Hematopoietic multipotent progenitor cell treated with erythropoietin and hydrocortisone succinate and interleukin-3 and kit ligand, for 6 days (in vitro differentiated cells): ENCODE measurements at places on chromosomes 7 and 10.

- DNase-seq = no peak
Measured at GRCh38 chr10:101331956-101332355, 22.0 kb upstream of the BTRC start.

- DNase-seq = no peak
Measured at GRCh38 chr10:450463-450862, 239.0 kb downstream of the DIP2C start.

- no peak for DNase-seq
Measured at GRCh38 chr10:96548589-96548988, 34.9 kb upstream of the TLL2 start.

GRCh38 chr10:69449841-69450240 is 1.4 kb upstream of the TSPAN15 start:
- peak; percentile 80 for DNase-seq

DNA sequence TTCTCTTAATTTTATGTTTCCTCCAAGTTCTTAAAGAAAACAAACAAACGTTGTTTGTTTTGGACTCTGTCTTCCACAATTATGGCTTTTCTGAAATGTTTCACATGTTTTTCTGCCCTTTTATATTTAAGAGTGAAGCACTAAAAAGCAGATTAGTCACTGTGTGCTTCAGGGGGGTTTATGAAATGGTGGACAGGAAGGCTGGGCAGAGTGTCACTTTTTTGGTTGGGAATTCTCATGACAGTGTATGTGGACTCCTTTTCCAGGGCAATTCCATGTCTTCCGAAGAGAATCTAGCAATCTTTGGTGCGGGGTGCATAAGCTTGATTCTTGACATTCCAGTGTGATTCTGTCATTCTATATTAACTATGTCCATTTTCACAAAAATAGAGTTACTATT is 669.4 kb downstream of the PARD3 start:
- no peak for DNase-seq

GRCh38 chr10:110842326-110842904 is 29.3 kb upstream of the PDCD4 start:
- no peak for DNase-seq

GRCh38 chr10:48523212-48523819 is 81.6 kb downstream of the ARHGAP22 start:
- DNase-seq = peak; percentile 55

- DNase-seq = no peak
Measured at GRCh38 chr7:98216941-98217622, 5.8 kb downstream of the BHLHA15 start.

GRCh38 chr7:92874567-92874966 is 38.2 kb upstream of the CDK6 start:
- DNase-seq = no peak

GRCh38 chr7:77550586-77550985 is 13.5 kb downstream of the PTPN12 start:
- DNase-seq = no peak

- no peak for DNase-seq
Measured at GRCh38 chr10:108365541-108365940, 1201.0 kb upstream of the SORCS1 start.

GRCh38 chr10:78963074-78964034 is 105.4 kb upstream of the ZMIZ1 start:
- DNase-seq = no peak

- peak; percentile 31 for DNase-seq
Measured at GRCh38 chr7:29194206-29194593, 375 bp upstream of the CHN2 start.

GRCh38 chr7:149016876-149017275 is 11.4 kb downstream of the PDIA4 start:
- DNase-seq = no peak

DNA sequence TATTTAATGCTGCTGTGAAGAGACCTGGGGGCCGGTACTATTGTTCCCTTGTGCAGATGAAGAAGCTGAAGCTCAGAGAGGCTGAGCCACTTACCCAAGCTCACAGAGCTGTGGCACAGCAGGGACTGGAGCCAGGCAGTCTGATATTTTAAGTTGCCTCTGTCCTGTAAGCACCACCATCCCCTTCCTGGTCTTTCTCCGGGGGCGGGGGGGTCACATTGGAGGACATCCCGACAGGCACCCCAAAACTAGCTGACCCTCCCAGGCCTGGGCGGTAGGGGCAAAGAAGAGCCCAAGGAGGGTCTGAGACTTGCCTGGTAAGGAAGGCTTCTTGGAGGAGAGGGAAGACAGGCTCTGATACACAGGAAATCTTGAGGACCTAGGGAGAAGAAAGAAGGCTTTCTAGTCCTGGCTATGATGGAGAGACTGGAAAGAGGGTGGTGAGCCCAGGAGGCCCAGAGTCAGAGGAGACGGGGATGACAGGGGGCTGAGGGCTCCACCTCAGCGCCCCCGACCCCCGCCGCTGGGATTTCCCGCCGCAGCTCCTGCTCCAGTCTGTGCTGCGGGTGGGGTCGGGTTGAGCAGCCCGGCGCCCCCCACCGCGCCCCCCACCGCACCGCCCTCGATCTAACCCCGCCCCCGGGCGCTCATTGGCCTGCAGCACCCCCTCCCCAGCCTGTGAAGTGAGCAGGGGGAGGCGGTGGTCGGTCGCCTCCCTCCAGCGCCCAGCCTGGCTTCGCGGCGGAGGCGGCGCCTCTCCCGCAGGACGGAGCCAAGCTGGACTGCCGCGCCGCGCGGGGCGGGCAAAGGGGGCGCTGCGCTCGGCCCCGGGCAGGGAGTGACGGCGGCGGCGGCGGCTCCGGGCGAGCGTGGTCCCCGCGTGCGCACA is at the start of gene ADCYAP1R1:
TSS of gene ADCYAP1R1 (plus strand) at position 711 of the 889 bp plus-strand sequence. CDS start 10,957 bp downstream, outside the sequence.
- no peak for DNase-seq

GRCh38 chr10:50603151-50603850 is 20.5 kb downstream of the SGMS1 start:
- no peak for DNase-seq

DNA sequence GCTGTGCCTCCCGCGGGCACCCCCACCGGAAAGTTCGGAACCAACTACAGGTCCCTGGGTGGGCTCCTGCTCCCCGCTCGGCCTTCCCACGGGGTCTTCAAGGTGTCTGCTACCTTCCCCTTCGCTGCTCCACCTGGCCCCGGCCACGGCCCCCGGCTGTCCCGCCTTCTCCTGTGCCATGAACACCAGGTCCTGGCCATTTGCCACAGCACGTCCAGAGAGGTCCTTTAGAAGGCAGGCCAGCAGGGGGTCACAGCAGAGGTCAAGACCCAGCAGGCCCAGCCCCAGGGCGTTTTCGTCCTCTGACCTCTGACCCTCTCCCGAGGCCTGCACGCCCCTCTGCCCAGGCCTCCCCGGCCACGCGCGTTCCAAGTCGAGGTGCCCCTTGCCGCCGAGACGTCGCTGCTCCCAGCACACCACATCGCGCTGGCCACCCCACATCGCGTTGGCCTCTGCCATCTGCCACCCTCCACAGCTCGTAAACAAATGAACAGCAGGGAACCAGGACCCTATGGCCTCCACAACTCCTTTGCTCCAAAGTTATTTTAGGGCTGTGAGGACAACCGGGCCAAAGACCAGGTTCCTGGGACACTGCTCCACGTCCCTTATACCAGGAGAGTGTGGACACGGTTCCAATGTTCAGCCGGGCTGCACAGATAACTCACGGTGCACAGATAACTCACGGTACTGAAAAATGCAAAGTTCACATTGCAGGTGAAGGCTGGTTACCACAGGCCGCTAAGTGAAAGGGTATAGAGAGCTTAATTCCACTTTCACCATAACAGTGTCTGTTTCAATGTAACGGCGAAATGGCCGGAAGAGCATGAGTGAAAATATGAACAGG is 74.3 kb downstream of the CFAP46 start:
- DNase-seq = no peak

DNA sequence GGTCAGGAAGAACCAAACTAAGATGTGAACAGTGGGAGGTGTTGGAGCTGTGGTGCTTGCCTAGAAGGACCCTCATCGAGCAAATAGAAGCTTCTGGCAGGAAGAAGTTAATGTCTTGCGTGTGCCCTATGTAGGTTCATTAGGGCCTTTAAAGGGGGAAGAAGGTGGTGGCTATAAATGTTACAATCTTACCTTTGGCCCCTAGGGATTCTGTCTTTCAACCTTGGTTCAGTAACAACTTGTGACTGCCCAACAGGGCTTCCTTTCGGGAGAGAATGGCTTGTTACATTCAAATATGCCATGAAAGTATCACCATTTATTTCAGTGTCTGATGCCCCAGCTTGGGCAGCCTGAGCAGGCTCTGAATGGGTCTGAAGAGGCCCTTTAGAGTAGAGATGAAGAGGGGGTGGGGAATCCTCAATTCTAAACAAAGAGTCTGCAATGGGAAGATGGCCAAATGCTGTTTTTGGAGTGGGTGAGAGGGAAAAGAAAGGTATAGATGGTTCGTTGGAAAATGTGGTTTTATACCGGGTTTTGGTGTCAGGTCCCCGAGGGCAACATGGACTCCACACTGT is 108.0 kb downstream of the TCF7L2 start:
- no peak for DNase-seq

DNA sequence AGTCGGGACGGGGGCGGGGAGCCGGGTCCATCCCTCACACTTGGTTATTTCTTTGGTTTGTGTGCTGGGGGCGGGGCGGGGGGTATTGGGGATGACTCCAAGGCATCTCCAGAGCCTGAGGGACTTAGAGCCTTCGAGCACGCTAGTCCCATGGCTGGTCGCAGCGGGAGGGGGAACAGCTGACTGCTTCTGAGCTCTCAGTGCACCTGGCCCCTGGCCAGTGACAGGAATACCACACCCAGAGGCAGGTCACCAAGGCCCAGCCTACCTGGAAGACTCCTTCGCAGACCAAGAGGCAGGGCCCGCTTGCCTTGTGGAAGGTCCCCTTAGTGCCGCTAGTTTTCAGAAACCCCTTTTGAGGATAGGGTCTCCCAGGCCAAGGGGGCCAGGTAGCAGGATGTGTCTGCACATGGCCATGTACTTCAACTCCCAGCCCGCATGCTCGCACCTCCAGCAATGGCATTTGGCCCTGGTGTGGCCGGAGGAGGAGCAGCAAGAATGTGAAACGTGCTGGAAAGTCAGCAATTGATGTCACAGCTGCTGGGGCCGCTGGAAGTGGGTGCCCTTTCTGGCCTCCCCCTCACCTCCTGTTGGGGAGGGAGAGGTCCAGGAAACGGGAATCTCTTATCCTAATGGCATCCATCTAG is 40.3 kb downstream of the AGAP3 start:
- DNase-seq = no peak

DNA sequence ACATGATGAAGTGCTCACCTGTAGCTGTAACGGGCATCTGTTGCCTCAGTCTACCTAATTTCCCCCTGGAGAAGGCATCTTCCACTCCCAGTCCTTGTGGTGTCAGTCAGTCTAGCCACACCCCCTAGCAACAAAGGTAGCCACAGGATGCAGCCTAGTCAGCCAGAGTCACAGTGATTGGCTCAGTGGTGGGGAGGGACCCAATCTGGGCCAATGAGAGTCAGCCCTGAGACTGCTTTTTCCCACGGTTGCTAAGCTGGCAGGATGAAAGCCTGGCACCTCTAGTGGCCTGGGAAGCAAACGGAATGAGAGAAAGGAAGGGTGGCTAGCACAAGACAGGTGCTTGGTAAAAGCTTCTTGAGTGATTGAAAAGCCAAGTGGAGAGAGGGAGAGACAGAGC is 118.6 kb downstream of the SH3PXD2A start:
- DNase-seq = peak; percentile 40

DNA sequence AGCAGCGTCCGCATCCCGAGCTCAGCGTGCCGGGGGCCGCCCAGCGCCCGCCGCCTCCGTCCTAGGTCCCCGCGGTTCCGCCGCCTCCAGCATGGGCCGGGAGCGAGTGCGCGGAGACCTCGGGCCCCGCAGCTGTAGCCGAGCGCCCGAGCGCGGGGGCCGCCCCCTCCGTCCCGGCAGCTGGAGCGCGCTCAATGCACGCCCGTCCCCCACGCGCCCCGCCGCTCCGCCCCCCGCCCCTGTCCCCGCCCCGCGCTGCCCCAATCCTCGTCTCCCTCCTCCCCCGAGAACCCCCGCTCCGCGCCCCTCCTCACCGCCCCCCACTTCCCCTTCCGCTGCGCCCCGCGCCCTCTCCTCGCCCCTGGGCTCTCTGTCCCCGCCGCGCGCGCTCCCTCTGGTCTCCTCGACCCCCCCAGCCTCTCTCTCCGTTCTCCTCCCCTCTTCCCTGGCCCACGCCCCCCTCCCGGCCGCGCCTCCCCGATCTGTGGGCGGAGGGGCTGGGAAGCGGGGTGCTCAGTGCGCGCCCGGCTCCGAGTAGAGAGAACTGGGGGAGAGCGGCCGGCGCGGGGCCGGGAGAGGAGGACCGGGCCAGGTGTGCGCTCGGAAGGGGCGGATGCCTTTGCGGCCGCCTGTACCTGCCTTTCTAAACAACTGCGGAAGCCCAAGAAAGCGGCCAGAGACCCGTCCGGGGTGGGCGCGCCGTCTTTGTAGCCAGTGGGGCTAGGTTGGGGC is at the start of gene VIPR2:
TSS of gene VIPR2 (minus strand) at position 110 of the 732 bp plus-strand sequence. CDS start at position 14, 96 bp downstream.
- DNase-seq = no peak

DNA sequence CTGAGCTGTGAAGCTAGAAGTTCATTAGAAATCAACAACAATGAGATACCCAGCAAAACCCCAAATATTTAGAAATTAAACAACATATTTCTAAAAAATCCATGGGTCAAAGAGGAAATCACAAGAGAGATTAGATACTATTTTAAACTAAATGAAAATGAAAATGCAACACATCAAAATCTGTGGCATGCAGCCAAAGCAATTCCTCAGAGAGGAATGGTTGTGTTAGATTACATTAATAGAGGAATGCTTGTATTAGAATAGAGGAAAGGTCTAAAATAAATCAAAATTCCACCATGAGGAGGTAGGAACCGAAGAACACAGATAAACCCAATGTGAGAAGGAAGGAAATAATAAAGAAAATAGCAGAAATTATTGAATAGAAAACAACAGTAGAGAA is 642.1 kb upstream of the GALNT17 start:
- DNase-seq = no peak

DNA sequence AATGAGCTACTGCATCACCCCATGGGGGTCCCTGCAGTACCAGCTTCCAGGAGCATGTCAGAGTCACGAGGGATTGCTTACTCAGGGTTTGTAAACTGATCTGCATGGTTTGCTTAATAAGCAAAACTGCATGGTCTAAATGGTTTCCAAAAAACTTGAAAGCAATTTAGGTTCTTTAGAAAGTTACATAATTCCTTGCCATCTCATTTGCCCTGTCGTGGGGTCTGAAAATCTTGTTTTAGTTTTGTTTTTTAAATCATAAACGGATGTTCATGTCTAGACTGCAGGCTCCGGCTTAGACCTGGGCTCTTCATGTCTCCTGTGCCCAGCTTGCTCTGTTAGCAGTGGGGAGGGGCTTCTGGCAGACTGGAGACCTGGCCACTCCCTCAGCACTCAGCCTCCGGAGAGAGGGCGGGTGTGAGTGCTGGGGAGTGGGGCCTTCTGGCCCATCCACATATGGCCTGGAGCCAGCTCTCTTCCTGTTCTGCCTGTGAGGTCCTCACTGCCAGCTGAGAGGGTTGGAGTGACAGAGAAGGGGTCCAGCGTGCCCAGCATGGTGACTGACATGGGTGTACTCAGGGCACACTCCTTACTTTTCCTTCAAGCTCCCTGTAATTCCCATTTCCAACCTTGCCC is 17.5 kb downstream of the PRF1 start:
- DNase-seq = peak; percentile 61
